Esophagus mucosa (tissue), 1 donor: ENCODE measurements at places on chromosomes 4 and X.

- no peak for ATAC-seq
These were observed 230.3 kb downstream of the UNC5C start for GRCh38 chr4:95318483-95318882.

GRCh38 chr4:186307916-186308315 is 41.9 kb downstream of the F11 start:
- no peak for ATAC-seq

- no peak for ATAC-seq
These were observed 683.1 kb downstream of the KCTD8 start for GRCh38 chr4:43765514-43765913.

DNA sequence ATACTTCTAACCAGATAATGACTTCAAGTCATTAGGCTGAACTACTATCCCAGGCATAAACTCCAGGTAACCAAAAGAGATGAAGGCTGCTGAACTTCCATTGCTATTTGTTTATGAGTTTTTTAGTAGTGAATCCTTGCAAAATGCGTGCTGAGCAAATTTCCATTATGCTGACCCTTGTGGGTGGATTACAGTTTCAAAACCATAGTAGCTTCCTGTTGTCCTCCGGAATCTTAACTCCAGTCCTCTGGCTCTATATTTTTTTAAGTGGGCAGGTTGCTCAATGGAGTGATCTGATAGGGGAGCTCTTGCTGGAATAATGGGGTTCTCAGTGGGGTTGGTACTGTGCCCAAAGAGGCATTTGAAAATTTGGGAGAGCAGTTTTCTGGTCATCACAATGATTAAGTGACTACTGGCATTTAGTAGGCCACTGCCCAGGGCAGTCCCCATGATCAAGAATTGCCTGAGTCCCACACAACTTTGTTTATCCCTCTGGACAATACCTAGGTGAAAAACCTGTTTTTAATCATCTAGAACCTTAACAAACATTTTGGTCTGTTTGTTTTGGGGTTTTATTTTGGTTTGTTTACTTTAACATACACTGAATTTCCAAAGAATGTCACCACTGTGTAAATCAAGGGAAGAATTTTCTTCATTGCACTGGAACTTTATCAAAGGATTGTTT is 302.3 kb upstream of the GATB start:
- no peak for ATAC-seq
